ENCODE measurements at places on chromosomes 2 and 18.

GRCh38 chr2:12291303-12291702 is 425.4 kb upstream of the TRIB2 start:
- H3K27ac ChIP-seq: no peak overlapping the region
- H3K4me3 ChIP-seq: no peak overlapping the region
- no peak for DNase-seq
- peaks cover 19% of the 10 kb centered on the region for H3K4me1 ChIP-seq
- H3K27me3 ChIP-seq: no peaks in the 10 kb centered on the region

GRCh38 chr18:75554644-75555185 is 127.2 kb upstream of the SMIM21 start:
- H3K4me1 ChIP-seq: no peaks in the 10 kb centered on the region
- no peak overlapping the region for H3K4me3 ChIP-seq
- H3K36me3 ChIP-seq: no peaks in the 10 kb centered on the region
- H3K27me3 ChIP-seq: no peaks in the 10 kb centered on the region

- DNase-seq: no peak
- H3K27ac ChIP-seq: no peak overlapping the region
- H3K4me3 ChIP-seq: no peak overlapping the region
These were observed 133.4 kb upstream of the NABP1 start for GRCh38 chr2:191544461-191545062.

- H3K27ac ChIP-seq: no peak overlapping the region
- no peak overlapping the region for H3K4me3 ChIP-seq
- DNase-seq: no peak
These were observed 1354.9 kb downstream of the SUCLG1 start for GRCh38 chr2:83104202-83104601.

- H3K36me3 ChIP-seq: no peaks in the 10 kb centered on the region
- no peaks in the 10 kb centered on the region for H3K27me3 ChIP-seq
- no peaks in the 10 kb centered on the region for H3K4me1 ChIP-seq
- no peak overlapping the region for H3K27ac ChIP-seq
These were observed 570.1 kb downstream of the PLCL1 start for GRCh38 chr2:198374375-198375082.

GRCh38 chr2:165601065-165601830 is 131.8 kb downstream of the CSRNP3 start:
- peaks cover 2% of the 10 kb centered on the region for H3K4me1 ChIP-seq
- H3K27me3 ChIP-seq: no peaks in the 10 kb centered on the region
- H3K36me3 ChIP-seq: peaks cover 9% of the 10 kb centered on the region
- no peak overlapping the region for H3K4me3 ChIP-seq
- peak overlapping the region; percentile 3 for H3K27ac ChIP-seq
- no peak for DNase-seq

- H3K4me3 ChIP-seq: no peak overlapping the region
- H3K36me3 ChIP-seq: no peaks in the 10 kb centered on the region
- no peaks in the 10 kb centered on the region for H3K4me1 ChIP-seq
- no peak overlapping the region for H3K27ac ChIP-seq
These were observed 34.8 kb upstream of the LDLRAD4 start for GRCh38 chr18:13183790-13184189.

GRCh38 chr2:47486841-47487497 is 84.0 kb downstream of the MSH2 start:
- H3K36me3 ChIP-seq: no peaks in the 10 kb centered on the region
- no peak overlapping the region for H3K27ac ChIP-seq
- H3K4me3 ChIP-seq: no peak overlapping the region
- H3K27me3 ChIP-seq: no peaks in the 10 kb centered on the region
- DNase-seq: no peak

DNA sequence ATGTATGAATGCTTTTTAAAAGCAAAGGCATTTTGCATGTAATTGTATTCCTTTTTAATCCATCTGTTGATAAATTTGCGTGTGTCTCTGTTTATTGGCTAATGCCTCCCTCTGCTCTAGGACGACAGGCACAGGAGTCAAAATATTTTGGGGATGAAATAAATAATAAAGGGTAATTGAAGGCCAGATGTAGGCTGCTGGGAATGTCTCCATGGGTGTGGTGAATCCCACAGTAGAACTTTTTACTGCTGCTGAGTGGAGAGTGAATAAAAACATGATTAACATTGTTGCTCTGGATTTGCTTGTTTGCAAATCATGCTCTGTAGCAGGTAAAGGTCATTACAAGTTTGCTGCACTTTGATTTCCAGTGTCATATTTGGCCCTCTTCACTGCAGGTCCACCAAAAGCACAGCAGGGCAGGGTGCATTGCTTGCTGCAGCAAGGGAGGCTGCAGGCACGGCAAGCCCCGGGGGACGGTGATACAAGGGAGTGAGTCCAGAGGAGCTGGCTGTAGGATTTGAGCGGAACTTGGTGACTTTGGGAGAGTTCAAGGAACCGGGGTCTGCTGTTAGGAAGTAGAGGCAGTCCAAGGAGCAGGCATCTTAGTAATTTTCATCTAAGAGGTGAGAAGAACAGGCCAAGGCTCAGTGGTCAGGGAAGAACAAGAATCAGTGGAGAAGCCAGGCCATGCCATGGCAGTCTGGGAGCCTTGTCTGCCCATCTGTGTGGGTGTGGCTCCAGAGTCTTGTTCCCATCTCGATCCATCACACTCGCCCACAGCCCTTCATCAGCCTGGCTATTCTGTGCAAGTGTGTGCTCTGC is 201.5 kb upstream of the RAB6C start:
- H3K36me3 ChIP-seq: no peaks in the 10 kb centered on the region
- DNase-seq: no peak
- no peaks in the 10 kb centered on the region for H3K4me1 ChIP-seq
- no peak overlapping the region for H3K4me3 ChIP-seq
- H3K27me3 ChIP-seq: no peaks in the 10 kb centered on the region
